CD4-positive, alpha-beta T cell treated with Interleukin-2 at 100 ng/mL for 4 hours (primary cell): ENCODE measurements at places on chromosomes 16 and 17.

DNA sequence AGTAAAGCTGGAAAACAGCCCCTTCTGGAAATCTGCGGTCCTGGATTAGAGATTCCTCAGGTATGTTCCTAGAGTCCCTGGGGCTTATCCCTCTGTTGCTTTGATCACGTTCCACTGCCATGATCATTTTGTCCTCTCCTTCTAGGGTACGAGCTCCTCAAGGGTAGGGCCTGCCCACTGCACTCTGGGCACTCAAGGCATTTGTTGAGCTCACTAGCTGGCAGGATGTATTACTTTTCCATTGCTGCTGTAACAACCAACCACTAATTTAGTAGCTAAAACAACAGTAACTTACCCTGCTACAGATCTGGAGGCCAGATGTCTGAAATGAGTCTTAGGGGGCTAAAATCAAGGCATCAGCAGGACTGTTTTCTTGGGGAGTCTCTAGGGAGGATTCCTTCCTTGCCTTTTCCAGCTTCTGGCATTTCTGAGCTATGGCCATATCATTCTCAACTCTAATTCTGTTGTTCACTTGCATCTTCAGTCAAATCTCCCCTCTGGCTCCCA lies 65.7 kb downstream of the ARSG start:
- no peak for DNase-seq

DNA sequence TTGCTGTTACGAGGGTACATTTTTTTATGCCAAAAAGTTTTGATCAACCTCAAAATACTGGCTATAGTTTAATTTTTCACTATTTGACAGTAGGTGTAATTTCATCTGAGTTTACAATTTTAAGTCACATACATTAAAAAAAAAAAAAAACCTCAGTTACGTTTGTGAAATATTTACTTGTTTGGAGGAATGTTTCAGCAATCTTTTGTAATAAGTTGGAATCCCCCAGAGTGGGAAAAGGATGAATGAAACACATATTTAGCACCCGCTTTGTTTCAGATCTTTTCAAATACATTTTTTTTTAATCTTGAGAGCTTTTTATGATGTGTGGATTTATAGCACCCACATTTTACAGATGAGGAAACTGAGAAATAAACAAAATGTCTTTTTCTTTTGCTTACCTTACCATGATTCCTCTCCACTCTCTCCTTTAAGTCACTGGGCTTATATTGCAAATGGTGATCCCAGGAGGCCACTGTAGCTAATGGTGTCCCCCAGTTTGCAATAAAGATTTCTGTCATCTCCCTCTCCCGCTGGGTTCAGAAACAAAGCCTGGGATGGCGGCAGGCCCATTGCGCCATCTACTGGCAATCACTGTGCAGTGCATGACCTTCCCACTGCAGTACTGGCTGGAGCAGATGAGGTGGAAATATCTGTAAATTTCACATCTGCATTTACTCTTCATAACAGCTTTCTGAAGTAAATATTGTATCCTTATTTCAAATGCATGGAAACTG lies 27.7 kb downstream of the TBC1D3B start:
- peak; percentile 78 for DNase-seq

- DNase-seq = no peak
Observed at GRCh38 chr17:66371561-66371960, 69.1 kb downstream of the PRKCA start.

GRCh38 chr17:72004011-72004427 lies 116.8 kb upstream of the SOX9 start:
- no peak for DNase-seq

DNA sequence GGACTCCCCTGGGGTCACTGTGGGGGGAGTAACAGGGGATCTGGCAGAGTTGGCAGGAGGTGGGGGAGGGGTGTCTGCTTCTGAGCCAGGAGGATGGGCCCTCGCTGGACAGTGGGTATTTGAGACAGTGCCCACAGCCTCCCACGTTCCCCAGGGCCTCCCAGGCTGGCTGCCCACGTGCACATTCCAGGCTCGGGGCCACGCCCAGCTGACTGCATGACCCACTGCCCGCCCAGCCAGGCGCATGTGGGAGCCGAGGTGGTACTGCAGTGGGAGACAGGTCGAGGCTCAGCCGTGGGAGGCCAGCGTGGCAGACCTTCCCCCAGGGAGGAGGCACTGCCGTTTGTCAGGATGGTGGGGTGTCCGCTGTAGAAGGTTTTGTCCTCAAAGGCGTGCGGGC lies 38.8 kb downstream of the BAHCC1 start:
- DNase-seq = no peak

GRCh38 chr17:82237083-82237745 lies 8.4 kb downstream of the SLC16A3 start:
- DNase-seq = no peak

DNA sequence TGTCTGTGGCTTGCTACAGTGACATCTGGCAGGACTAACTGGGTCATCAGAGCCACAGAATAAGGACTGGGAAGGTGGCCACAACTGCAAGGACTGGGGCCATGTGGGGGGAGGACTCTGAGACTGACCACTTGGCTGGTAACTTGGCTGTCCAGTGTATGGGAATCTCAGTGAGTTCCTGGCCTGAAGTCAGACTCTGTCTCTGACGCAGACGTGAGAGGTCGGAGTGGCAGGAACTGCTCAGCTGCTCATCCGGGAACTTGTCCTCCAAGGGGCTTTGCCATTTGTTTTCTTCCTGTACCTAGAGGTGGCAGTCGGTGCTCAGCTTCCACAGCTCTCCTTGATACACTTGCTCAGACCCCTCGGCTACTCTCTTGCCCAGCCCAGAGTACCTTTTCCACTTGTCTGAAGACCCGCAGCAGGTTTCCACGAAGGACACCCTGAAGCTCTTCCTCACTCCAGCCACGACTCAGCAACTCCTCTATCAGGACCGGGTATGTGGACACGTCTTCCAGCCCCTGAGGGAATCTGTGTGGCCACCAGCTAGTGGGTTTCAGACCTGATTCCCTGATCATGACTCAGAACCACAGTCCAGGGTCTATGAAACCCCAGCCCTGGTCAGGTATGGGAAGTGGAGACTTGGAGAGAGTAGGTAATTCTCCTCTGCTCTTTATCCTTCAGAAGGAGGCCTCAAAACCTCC lies 7.3 kb upstream of the DPEP3 start:
- DNase-seq = no peak

DNA sequence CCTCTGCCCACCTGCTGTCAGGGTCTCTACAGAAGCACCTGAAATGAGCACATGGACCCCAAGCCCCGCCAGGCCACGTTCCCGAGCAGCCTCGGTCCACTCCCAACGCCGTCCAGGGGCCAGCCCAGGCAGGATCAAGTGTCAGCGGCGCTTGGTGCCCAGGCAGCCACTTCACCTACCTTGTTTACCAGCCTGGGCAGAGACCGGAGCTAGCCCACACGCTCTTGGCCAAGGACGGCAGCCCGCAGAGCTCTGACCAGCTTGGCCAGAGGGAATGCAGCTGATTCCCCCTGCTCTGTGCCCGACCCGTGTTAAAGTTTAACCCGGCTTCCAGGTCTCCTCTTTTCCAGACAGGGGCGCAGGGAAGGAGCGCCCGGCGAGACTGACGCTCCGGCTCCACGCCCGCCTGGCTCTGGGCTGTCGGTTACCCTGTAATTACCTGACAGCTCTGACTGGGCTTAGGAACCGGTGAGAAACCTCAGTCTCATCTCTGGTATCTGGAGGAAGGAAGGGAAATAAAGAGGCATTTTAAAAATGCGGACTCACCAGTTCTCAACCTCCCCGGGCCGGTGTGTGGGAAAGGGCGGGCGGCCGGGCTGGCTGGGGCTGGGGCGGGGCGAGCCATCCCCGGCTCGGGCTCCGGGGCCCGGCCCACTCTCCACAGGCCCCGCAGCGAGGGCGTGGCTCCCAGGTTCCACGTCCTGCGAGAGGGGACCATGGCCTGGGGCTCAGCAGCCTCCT lies 4.6 kb downstream of the KIFC3 start:
- no peak for DNase-seq

DNA sequence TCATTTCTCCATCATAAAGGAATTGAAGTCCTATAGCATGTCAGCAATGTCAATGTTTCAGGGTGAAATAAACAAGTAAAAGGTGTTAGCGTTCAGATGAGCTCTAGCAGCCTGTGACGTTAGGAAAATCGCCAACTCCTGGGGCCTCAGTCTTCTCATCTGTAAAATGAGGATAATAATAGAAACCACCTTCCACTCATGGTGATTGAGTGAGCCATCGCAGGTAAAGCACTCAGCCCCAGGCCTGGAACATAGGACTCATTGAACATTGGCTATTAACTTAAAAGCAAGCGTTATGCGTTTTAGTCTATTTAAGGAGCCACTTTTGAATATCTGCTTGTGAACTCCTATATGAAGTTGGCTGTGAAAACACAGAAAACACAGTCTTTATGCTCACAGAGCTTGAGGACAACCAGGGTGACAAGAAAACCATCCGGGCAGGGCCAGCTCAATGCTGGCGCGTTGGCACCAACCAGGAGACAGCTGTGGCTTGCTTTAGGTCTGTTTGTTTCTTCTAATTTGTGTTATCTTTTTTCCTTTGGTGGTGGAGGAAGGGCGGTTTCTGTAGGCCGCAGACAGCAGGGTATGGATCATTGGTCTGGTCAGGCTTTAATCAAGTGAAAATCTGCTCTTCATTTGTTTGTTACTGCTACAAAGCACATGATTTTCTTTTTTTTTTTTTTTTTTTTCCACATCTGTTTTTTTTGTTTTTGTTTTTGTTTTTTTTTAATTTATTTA lies 35.7 kb upstream of the MED9 start:
- DNase-seq = no peak

DNA sequence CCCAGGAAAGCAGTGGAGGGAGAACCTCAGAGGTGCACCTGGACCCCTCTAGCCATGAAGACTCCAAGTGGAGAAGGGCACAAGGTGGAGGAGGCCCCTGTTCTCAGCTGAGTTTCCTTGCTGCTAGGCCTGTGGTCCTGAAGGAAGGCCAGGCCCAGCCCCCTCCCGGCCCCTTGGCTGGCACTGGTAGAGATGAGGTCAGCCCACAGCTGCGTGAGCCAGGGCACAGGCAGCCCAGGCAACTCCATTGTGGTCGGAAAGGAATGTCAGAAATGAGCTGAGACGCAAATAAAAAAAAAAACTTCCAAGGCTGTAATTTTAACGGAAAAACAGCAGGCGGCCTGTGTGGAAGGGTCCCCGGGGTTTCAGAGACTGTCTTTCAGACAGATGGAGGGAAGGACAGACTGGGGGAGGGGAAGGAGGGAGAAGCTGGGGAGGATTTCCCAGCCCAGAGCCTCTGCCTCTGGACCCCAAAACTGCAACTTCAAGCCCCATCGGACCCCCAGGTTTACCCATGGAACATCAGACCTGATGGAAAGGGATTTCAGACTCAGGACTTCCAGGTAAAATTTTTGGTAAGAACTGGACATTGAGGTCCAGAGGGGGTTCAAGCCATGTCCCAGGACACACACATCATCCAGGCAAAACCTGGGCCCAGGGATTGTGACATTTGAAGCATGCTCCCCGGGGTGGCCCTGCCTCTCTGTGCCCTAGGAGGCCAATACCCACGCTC lies 25.6 kb upstream of the MRPS23 start:
- no peak for DNase-seq

GRCh38 chr16:79628988-79629387 lies 28.5 kb upstream of the MAF start:
- no peak for DNase-seq

GRCh38 chr17:28712705-28713415 lies 1.2 kb upstream of the PROCA1 start:
- DNase-seq = no peak

DNA sequence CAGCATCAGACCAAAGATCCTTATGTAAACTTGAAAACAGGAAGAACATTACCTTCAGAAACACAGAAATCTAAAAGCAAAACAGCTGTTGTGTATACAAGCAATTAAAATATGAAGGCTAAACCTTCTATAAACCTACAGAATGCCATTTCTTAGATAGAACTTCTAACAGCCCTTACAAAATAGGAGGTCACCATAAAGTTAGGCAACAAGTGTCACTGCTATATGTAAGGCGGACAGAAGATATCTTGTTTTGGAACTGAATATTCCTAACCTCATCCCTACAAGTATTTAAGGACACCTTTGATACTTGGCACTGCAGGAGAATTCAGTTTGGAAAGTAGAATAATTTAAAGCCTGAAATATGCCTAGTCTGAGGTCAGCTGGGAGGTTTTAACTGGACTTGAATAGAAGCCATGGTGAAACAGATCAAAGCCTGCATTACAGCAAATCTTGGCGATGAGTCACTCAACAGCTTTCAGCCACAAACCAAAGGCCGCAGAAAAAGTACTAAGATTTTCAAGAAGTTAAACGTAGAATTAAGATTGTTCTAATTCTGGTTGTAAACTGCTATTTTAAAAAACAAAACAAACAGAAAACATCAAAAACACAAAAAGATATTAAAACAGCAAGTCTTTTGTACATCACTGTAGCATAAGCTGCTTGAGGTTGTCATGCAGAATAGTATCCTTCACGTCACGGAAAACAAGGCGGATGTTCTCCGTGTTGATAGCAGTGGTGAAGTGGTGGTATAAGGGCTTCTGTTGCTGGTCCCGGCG lies 42.7 kb downstream of the GNA13 start:
- DNase-seq = peak; percentile 64

DNA sequence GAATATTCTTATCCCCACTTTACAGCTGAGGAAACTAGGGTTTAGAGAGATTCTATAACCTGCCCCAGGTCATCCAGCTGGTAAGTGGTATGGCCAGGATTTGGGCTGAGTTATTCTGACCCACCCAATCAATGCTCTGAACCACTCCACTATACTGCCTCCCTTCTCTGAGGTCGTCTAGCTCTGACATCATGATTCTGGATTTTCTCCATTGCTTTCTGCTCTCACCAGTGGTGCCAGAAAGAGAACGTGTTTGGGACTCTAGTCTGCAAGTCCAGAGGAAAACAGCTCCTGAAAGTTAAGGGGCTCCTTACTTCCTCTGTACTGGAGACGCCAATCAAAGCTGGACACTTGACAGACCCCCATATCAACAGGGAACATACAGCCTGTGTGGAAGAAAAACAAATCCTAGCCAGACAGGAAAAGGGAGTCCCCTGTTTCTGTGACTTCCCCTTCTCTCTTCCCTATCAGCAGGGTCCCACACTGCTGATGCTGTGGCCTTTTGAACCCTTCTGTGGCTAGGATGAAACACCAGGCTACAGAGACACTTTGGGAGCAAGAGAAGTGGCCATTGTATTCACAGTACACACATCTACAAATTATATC lies 6.0 kb upstream of the EZH1 start:
- DNase-seq = no peak

GRCh38 chr16:15599303-15600070 lies 43.5 kb downstream of the MARF1 start:
- no peak for DNase-seq

DNA sequence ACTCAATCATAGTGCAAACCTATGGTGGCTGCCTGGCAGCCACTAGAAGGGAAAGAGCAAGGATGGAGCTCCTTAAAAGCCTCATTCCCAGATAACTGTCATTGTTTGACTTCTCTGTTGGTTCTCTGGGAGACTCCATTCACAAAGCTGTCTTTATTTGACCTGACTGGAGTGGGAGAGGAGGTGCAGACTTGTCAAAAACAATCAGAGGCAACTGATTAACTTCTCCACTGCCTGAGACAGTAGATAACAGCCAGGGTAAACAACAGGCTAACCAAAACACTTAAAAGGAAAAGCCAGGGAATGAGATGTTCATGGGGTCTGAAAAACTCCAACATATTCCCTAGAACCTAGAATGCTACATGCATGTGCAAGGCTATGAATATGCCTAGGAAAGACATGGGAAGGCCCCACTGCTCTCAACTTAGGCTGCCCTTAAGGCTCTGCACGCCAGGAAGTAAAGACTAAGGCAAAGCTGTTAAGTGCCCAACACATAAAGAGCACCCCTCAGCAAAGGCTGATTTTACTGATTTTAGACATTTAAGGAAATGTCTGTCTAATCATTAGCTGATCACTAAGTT lies 82.0 kb downstream of the TTC19 start:
- DNase-seq = no peak
